ENCODE measurements at places on chromosomes 3 and 15.

- no peak for DNase-seq
These were observed 74.1 kb downstream of the IGF2BP2 start for GRCh38 chr3:185750702-185751101.

DNA sequence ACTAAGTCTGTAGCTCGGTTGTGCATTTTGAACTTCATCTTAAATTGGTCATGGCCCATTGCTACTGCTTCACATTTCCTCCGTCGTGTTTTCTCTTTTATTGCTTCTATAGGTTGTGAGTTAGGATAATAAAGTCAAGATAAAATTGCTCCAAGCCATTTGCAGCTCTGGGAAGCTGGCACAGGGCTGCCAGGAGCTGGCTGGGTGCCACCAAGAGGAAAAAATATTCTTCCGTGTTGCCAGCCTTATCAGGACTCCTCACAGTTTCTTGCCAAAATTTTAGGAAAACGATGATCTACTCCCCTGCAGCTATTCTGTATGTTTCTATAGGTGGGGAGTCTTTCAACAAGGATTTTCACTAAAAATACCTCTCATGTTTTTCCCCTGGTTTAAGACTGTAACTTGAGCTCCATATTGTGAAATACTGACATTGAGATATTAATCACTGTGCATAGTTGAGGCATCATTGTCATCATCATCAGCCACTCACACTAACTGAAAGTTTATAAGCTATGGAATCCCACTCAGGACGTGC lies 55.4 kb upstream of the PIAS1 start:
- DNase-seq = no peak

GRCh38 chr3:51943451-51944391 lies 1.6 kb downstream of the PARP3 start:
- DNase-seq = no peak

GRCh38 chr3:192879346-192880031 lies 38.2 kb downstream of the MB21D2 start:
- DNase-seq = no peak

DNA sequence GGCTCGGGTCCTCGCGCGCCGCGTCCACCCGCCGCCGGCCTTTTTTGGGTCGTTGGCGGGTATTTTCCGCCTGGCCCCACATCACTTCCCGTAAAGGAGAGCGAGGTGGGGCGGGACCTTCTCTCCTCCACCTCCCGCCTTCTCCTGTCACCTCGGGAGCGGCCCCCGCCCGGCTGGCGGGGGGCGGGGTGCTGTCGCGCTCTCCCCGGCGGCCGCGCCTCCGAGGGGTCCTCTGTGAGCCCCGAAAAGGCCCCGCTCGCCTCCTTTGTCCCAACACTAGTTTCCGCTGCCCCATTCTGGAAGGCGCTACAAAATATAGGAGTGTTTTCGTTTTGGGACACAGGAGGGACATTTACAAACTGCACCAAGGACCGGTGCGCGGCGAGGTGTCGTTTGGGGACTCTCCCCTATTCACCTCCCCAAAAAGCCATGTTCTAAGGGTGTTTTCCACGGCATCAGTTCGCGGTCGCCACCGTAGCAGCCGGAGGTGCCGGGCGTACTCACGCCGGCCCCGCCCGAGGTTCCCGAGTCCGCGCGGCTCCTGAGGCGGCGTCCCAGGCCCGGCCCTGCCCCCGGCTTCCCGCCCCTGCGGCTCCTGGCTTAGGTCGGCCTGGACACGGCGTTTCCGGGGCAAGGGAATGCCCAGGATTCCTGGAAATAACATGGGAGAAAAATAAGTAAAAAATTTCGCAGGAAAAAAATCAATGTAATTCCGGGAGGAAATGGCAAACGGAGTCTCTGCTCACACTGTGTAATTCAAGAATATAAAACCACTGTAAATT lies at the start of gene RAB27A:
Gene RAB27A (minus strand): TSS at position 68 of the 782 bp plus-strand sequence. CDS start 54,879 bp downstream, outside the sequence.
- peak; percentile 74 for DNase-seq

DNA sequence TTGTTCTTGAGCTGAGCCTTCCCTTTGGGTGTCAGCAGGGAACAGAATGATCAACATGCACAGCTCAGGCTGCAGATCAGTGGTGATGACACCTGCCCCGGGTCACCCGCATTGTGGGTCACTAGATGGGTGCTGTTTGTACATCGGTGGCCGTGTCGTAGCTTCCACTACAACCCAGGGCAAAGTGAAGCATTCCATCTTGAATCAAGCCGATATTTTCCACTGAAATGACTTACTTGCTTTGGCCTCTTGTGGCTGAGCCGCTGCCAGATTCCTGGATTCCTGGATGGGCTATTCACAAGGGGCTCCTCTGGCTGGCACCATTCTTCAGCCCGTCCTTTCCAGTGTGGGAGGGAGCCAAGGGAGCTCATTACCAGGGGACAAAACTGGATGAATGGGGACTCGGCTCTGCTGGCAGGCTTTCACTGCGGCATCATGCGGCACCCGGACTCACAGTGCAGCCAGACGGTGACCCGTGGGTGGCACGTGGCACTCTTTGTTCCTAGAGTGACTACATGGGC lies 65.6 kb downstream of the SLCO3A1 start:
- DNase-seq = no peak

GRCh38 chr15:27714675-27715074 lies 384.4 kb downstream of the OCA2 start:
- no peak for DNase-seq

- no peak for DNase-seq
These were observed 169.4 kb downstream of the MCTP2 start for GRCh38 chr15:94400526-94401298.

- DNase-seq = no peak
These were observed 68.3 kb upstream of the SLC12A8 start for GRCh38 chr3:125280668-125281361.

GRCh38 chr15:89051875-89052274 lies 36.4 kb upstream of the ABHD2 start:
- DNase-seq = no peak

DNA sequence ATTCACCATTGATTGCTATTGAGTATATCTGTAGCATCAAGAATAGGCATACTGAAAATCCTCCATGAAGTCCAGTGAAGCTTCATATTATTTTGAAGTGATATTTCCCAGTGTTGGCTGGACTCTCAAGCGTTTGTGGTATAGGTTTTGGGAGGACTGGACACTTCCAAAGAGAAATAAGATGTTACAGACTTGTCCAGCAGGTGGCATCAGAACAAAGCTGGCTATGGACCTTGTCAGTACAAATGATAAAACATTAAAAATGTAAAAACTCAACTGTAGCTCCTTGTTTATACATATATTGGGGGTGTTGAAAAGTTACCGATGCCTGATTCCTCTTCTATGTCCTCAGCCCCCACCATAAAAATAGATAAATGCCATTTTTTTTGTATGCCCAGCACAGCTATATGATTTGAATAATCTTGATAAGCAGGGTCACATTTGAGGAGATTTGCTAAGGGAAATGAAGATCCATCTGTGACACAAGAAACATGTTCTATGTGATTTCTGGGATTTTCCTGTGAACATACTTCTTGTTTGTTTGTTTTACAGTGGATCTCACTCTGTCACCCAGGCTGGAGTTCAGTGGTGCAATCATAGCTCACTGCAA lies 54.5 kb upstream of the GOLGA6B start:
- peak; percentile 3 for DNase-seq

GRCh38 chr3:12681943-12682390 lies 18.1 kb upstream of the RAF1 start:
- no peak for DNase-seq

DNA sequence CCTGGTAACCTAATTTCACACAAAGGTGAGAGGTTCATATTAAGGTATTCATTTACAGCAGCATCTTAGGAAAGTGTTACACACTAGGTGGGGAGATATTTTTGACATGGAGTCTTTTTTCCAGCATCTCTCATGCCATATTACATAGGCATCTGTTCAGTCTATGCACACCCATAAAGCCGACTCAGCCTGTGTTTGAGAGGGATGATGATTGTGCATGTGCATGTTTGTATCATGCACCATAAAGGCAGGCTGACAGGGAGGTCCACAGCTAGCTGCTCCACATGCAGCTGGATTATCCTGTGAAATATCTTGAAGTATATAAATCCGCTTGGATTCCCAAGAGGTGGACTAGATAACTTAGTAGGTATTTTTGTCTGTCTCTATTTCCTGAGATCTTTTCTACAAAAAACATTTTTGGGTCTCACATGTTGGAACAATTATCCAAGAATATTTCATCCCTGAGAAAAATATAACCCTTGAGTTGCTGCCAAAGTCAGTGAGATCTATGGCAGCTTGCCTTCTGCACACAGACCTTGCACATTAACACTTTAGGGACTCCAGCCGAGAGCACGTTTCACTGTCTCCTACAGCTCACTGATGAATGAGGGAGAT lies 288.4 kb upstream of the DPH6 start:
- DNase-seq = no peak

DNA sequence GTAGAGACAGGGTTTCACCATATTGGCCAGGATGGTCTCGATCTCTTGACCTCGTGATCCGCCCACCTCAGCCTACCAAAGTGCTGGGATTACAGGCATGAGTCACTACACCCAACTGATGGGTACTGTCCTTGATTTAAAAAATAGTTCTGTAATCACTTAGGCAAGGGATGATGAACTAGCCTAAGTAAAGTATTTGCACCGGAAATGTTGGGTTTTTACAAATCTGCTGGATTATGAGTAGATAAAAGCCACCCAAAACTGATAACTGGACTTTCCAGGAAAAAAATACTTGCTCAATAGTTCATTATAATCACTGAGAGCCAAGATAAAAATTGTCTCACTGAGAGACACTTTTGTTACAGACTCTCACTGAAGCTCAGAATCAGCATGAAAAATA lies 218.0 kb downstream of the WNT5A start:
- DNase-seq = no peak

GRCh38 chr3:180433152-180433551 lies 168.8 kb upstream of the TTC14 start:
- no peak for DNase-seq

- peak; percentile 86 for DNase-seq
These were observed at the start of gene AMIGO3 for GRCh38 chr3:49719214-49719884. AMIGO3 (minus strand) TSS chr3:49719684; CDS start chr3:49719465, 219 bp downstream.

DNA sequence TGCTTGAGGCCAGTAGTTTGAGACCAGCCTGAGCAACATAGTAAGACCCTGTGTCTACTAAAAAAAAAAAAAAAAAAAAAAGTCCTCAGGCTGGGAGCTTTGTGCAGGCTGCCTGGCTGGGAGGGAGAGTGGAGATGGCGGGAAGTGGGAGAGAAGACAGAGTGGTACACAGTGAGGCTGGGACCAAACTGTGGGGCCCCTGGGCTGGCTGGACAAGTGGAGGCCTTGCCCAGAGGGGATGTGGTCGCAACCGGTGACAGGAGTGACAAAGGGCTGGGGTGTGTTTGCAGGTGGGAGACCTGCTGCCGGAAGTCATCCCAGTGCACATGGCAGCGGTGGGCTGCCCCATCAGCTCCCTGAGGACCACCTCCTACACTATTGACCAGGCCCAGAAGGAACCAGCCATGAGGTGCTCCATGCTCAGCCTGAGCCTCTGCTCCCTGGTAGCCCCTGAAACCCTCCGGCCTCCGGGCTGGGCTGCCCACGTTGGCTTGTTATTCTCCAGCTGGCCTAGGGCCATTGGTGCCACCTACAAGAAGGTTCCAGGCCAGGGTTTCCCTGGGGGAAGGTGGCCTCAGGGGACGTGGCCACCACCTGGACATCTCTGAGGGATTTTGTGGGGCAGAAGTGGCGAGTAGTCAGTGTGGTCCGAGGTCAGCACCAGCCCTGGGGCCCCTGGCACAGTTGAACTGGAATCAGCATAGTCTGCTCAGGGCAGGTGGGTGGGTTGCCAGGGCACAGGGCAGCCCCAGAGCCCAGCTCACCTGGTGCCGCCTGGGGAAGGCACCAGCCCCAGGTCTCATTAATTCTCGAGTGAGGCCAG lies 22.7 kb downstream of the ACAA1 start:
- no peak for DNase-seq

DNA sequence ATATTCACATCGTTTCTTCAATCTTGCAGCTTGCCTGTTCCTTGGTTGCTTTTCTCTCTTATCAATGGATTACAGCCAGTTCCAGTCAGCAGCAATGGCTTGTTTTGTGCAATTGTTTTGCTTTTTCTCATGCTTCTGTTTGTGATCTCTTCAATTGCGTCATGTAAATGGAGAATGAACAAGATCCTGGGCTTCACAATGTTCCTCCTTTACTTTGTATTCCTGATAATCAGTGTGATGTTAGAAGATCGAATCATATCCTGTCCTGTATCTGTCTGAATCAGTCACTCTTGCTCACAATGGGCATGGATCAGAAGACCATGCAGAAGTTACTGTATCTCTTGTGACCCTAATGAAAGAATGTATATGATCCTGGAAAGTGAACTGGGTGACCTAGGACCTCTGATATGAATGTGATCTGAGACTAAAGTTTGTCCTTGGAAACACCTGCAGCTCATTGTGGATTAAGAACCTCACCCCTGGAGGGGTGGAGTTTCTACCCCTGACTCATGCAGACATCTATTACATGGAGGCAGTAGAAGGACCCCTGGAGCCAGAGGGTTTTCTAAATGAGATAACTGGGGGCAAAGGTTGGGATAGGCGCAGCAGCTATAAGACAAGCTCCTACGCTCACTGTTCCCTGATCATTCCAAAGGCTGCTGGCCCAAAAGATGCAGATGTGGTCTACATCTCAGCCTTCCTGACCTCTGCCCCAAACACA lies 32.2 kb downstream of the SLC24A1 start:
- DNase-seq = no peak

DNA sequence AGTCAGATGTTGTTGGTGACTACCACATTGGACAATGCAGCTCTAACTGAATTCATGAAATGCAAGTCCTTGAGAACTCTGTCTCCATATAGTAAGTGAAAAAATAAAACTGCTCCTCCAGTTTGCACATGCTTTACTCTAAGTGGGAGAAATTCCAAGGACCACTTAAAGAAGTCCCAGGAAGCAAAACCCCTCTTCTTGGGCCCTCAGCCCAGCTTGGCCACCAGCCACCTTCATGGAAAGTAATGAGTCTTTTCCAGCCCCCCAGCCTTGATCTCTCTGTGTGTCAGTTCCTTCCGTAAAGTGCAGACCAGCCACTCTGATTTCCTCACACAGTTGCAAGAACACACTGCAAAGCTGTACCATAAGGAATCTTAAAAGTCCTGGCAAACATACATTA lies 34.5 kb downstream of the DAPK2 start:
- DNase-seq = no peak

DNA sequence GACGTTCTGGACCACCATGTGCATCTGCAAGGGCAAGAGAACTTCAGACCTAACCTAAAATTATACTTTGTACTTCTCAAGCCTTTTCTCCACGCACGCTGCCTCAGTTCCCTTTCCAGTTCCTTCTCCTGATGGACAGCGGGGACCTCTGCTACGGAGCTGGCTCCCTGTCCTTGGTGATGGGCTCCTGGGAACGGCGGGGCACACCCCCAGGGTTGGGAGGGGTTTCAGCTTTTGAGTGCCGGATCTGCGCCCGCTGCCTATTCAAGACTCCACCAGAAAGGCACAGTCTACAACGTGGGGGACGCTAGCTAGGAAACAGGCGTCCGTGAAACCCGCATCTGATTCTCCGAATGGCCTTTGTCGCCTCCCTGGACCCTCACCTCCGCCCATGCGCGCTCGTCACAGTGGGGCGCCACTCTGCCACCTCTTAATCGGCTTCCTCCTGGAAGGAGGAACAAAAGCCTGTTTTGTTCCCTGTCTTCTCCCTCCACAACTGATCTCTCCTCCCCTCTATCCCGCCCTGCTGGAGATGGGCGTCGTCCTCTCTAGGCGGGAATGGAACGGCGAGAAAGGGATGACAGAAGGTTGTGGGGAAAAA lies 2.2 kb downstream of the GPR149 start:
- DNase-seq = no peak
